ENCODE measurements at places on chromosomes 1 and 21.

DNA sequence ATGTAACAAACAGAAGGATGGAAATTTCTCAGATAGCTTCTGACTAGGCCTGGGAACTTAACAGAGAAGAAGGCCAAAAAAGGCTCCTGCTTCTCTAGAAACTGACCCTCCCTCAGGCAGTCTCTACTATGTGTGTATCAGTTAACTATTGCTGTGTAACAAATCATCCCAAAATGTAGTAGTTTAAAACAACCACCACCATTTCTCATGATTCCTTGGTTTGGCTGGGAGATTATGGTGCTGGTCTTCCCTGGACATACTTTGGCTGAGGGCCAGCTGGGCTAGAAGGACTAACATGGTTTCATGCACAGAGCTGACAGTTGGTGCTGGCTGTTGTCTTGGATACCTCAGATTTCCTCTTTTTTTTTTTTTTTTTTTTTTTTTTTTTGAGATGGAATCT is 26.2 kb upstream of the CNN3 start:
- DNase-seq = no peak

DNA sequence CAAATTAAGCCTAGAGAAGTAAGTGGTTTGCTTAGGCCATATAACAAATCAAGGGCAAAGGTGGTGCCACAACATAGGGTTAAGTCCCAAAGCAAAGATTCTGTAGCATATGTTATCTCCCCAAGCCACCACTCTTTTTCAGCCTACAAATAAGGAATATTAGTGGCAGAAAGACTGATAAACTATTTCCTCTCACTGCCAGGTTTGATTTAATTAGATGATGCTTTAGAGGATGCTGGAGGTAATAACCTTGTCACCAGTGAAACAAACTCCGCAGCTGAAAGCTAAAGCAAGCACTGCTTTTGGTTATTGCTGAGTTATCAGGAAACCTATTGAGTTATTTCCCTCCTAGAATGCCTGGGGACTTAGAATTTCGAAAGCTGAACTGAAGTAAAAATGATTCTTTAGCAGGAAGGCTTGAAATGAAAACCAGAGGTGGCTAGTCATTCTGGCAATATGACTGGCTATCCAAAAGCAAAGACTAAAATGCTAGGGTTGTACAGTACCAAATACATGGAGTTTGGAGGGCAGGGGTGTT is 145.2 kb downstream of the SYT2 start:
- no peak for DNase-seq

DNA sequence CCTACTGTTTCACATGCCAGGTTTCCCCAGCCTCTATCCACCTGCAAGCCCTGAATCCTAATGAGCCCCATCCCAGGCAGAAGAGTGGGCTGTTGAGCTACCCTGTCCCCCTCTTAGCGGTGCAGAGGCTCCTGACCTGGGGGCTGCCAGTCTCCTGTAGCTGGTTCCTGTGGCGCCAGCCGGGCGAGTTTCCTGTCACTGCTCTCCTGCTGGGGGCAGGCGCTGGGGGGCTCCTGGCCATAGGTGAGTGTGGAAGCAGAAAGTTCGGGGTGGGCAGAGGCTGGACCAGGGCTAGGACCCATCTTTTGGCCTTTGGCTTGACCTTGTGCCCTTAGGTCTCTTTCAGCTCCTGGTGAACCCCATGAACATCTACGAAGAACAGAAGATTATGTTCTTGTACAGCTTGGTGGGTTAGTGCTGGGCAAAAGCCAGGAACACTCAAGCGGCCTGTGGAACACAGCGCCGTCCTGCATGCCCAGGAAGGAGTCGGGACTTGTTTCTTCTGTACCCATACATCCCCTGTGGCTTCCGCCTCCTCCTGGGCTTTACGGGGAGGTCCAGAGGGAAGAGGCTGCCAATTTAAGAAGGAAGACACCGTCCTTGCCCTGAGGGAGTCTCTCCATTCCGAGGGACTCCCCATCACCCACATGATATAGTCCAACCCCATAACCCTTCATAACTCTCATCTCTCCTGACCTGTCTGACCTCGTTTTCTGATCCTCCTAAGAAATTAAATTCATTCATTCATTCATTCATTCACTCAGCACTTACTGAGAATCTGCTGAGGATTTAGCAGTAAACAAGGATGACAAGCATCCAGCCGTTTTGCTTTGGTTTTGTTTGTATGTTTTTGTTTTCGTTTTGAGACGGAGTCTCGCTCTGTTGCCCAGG is 939 bp downstream of the DCST1 start:
- DNase-seq = no peak

DNA sequence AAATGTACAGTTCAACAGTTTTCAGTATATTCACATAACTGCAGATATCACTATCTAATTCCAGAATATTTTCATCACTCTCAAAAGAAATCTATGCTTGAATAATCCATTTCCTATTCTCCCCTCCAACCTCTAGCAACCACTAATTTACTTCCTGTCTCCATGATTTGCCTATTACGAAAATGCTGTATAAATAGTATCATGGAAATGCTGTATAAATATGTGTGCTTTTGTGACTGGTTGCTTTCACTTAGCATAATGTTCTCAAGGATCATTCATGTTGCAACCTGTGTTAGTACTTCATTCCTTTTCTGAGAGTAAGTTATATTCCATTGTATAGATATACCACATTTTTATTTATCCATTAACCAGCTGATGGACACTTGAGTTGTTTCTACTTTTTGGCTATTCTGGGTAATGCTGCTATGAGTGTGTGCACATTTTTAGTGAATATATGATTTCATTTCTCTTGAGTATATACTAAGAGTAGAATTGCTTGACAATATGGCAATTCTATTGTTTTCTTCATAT is 115.6 kb downstream of the TNFSF18 start:
- DNase-seq = no peak

DNA sequence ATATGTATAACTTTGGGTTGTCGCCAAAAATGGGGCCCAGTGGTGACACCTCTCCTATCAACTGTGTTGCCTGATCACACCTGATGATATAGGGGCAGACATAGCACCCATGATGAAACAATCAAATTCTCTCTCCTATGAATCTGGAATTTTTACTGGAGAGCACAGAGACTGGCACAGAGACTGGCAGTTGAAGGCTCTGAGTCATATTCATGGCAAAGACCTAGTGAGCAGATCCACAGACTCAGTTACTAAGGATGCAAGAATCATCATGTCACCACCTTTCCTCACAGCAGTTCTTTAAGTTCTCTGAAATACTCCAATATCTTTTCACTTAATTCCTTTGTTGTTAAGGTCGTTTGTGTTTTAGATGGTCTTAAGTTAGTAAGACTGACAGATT is 60.0 kb downstream of the APCS start:
- DNase-seq = no peak

GRCh38 chr1:216596281-216596862 is 126.9 kb downstream of the ESRRG start:
- no peak for DNase-seq

DNA sequence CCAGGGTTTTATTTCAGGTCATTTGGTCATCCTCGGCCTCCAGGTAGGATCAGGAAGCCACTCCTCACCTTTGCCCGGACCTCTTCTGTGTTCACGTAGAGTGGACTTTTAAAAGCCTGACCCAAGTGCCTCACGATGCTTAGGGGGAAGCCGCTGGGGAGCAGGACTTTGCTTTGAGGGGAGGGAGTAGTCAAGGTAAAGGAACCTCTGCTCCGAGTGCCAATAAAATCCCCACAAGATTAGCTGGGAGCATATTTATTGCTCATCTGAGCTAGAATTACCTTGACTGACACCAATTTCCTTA is 603 bp upstream of the DHRS3 start:
- no peak for DNase-seq

DNA sequence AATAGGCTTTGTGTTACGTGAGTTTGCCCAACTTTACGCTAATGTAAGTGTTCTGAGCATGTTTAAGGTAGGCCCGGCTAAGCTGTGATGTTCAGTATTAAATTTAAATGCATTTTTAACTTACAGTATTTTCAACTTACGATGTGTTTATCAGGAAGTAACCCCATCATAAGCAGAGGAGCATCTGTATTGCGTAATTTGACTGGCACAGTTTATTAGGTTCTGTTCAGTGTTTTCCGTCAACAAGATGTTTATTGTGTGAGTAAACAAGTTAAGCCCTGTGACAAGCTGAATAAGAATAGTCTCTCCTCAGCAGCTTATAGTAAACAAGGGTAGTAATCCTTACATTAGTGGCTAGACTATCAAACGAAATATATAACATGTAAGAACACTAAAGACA is 27.2 kb upstream of the SHISA4 start:
- no peak for DNase-seq

- no peak for DNase-seq
These were observed 115.8 kb downstream of the NR5A2 start for GRCh38 chr1:200143347-200143746.

DNA sequence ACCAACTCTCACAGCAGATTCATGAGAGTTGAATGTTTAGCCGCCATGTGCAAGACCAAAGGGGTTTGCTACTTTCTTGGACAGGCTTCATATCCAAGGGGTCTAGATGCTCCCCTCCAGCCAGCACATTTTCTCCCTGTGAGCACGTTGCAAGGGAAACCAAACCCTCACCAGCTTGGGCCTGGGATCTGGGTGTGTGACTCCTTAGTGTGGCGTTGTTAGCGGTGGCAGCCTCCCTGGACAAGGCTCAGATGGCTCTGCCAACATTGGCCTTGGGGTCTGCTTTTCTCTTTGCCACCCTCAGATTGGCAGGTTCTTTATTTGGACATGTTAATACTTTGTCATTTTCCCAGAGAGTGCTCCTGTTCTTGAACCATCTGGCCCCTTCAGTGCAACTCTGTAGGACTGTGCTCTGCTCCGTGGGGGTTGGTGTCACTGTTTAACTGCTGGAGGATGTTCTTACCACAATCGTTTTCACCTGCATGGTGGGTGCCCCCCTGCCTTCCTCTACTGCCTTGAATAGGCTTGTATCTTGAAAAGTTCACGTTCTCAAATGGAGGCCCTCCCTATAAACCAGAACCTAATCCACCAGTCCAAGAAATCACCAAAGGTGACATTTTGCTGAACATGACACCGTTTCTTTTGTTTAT is 13.4 kb downstream of the ABCG1 start:
- no peak for DNase-seq

DNA sequence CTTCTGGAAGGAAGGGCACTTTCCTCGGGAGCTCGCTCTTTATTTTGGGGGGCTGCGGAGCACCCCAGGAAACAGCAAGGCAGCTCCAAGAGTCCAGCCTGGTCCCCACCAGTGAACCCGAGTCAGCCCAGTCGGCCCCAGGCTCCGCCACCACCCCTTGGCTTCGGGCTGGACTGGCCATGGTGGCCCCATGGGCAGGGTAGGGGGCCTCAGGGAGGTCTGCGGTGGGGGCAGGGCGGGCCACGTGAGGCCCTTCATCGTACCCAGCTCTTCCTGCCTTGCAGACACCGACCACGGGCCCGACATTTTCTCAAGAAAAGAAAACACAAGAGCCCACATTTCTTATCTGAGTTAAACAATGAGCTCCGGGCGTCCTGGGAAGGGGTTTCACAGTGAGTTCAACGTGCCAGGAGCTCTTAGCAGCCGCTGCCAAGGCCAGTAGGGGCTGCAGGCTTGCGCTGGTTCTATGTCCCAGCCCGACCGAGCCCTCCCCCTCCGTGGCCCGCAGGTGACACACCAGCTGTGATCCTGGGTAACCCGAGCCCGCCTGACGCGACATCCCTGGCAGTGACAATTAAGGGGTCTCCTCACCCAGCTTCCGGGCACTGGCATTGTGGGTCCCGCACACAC is 66.2 kb downstream of the PRDM16 start:
- no peak for DNase-seq

GRCh38 chr1:27153927-27154358 is 982 bp downstream of the SLC9A1 start:
- no peak for DNase-seq

DNA sequence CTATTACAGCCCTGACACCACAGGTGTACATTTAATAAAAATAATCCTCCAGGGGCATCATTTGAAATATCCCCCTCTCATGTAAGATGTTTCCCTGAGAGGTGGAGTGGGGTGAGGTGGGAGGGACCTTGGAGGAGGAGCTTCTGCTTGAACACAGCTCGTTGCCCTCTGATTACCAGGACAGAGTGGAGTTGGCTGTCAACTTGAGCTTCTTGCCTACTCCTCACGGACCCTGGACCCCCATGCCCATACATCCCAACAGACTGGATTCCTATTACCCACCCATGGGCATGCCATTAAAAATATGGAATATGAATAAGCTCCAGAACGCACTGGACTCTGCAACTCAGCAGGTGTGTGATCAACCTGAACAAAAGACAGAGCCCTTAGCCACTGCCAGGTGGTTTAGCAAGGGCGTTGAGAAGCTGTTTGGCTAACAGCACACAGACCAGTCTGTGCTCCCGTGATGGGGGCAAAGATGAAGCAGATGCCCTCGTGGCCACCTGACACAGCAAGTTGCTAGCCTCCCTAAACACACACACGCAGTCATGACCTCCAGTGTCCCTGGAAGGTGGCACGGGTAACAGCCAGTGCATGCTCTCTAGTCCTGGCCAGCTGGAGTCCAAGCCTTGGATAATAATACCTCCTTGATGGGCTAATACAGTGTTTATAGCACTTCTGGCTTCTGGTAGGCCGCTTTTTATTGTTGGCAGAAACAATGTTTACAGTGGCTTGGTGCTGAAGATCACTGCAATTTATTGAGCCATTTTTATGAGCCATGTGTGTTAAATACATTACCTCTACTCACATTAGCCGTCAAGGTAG is 155.0 kb downstream of the TOMM20 start:
- no peak for DNase-seq

DNA sequence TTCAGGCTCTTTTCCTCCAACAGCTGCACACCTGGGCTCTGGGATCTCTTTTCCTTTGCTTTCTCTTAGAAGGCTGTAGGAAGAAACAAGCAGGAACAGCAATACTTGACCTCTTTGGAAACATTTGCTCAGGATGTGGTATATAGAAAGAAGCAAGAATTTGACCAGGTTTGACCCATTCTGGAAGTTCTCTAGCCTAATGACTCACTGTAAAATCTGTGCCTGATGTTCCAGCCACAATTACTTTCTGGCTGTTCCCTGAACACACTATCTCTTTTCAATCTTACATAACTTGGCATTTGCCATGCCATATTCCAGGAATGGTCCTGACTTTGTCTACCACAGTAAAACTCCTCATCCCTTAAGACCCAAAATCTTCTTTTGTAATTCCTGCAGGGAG is 419.9 kb upstream of the DAB1 start:
- no peak for DNase-seq

GRCh38 chr1:185789501-185790193 is 55.5 kb downstream of the HMCN1 start:
- no peak for DNase-seq

GRCh38 chr21:41536076-41536826 is 28.3 kb upstream of the TMPRSS2 start:
- DNase-seq = no peak

GRCh38 chr1:204307334-204307883 is 52.3 kb downstream of the PLEKHA6 start:
- no peak for DNase-seq
